ELR (cell line): ENCODE measurements at places on chromosomes 5 and 9.

DNA sequence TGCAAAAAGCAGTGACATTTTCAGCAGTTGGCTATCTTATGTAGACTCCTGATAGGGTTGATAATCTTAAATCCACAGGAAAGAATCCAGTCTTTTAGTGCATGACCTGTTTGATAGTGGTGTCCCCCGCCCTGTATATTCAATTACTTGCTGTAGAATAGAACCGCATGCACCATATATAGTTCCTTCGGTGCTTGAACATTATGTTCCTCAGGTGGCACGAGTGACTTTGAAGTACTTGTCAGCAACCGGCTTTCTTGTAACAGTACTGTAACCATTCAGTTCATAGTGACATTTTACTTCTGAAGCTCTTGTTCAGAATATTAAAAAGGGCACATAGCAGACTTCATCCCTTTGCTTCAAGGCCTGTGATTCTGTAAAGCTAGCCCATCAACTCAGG is 163.2 kb upstream of the KLF9 start:
- no peak for DNase-seq

GRCh38 chr9:96006961-96007360 is 131.5 kb downstream of the ERCC6L2 start:
- peak; percentile 59 for DNase-seq

DNA sequence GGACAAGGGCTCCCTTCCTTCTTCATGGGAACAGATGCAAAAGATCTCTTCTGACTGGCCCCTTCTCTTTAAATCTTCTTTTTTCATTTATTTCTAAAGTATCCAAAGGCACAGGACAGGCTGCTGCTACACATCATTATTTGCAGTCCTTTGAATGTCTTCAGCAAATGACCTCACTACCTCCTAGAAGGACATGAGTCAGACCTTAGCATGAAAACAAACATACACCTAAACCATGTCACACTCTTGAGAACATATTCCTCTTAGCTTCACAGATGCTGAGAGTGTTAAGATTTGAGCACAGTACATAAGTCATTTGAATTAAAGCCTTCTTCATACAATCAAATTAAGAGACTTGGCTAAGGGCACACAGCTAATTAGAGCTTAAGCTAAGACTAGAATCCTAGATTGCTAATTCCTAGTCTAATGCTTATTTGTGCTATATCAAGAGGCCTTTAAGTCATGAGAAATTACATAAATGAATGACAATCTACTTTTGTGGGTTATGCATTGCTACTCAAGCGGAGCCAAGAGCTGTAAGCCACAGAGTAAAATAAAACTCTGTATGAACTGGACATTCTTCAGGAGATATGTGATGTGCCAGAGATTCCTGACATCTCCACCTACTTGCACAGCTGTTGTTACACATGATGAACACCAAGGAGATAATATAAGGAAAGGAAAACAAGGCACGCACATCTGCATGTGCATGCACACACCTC is 109.1 kb upstream of the PTGER4 start:
- DNase-seq: peak; percentile 81

- DNase-seq: peak; percentile 67
Measured at GRCh38 chr5:58241389-58241788, 218.5 kb downstream of the PLK2 start.

GRCh38 chr5:134446938-134447337 is 35.3 kb upstream of the CDKN2AIPNL start:
- no peak for DNase-seq

GRCh38 chr9:70571258-70571657 is 156.8 kb upstream of the KLF9 start:
- DNase-seq: no peak

DNA sequence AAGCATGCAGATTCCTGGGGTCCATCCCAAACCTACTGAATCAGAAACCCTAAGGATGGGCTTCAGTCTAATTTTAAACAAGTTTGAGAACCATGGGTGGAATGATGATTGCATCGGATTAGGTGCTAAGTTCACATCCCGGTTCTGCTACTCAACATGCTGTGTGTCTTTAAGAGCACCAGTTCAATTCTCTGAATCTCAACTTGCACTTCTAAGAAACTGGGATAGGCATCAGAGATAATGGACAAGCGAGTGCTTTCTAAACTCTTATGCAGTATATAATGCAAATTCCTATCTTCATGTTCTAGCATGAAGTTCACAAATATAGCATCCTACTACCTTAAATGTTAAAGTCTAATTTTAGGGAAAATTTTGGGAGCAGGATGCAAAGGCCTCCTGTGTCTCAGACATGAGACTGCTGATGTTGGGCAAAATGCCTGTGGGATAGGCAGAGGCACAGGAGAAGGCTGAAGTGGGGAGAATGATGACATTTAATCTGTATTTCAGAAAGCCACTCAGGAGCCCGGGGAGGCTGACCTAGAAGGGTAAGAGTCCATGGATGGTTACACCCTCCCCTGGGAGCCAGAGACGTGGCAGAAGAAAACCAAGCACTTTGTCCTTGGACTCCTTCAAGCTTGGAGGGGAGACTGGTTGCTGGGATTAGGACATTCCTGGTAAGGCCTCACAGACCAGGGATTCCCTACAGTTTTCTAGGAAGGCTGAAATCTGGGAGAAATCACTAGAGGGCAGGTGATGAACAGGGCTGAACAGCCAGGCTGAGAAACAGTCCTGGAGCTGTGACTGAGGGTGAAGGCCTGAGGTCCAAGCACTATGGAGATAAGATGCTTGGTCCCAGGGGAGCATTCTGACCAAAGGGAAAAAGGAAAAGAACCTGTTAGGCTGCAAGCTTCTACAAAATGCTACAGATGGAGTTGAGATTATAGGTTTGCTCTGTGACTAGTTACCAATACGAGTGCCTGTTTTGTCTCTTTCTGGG is 311.9 kb upstream of the PANK3 start:
- DNase-seq: no peak

DNA sequence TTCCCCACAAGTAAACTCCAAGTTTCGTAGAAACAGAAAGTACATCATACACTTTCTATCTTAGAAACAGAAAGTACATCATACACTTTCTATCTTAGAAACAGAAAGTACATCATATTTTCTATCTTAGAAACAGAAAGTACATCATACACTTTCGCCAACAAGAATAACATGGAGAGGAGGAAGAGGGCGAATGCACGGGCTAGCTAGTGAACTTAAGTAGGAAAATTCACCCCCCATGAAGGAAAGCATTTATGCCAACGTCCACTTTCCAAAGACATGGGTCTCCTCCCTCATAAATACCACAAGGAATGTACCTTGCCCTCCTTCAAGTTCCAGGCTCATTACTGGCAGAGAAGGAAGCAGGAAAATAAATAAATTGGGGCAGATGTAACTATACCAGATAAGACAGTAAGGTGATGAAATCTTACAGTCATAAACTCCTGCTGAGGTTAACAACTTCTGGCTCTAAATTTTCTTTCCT is 64.7 kb downstream of the FRMD3 start:
- DNase-seq: peak; percentile 21

DNA sequence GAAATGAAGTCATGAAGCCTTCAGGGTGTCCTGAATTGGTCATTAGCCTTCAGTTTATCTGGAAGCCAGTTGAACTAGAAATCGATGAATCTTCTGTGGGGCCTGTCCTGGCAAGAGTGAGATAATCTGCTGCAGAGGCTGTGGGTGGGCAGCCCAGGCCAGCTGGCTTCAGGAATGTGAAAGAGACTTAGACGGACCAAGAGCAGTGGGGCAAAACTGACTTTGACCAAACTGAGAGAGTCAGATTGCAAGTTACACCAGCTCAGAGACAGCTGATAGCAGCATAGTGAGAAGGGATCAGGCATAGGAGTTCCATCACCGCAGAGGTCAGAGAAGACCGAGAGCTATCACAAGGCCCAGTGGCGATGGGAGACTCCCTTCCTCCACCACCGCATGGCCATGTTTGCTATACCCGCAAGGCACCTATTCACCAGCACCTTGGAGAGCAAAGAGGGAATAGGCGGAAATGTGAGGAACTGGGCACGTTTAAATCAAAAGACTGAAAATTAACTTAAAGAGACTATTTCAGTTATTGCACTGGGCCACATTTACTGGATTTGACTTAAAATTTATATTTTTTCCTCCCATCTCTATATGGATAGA is 50.0 kb upstream of the GLIS3 start:
- DNase-seq: no peak

DNA sequence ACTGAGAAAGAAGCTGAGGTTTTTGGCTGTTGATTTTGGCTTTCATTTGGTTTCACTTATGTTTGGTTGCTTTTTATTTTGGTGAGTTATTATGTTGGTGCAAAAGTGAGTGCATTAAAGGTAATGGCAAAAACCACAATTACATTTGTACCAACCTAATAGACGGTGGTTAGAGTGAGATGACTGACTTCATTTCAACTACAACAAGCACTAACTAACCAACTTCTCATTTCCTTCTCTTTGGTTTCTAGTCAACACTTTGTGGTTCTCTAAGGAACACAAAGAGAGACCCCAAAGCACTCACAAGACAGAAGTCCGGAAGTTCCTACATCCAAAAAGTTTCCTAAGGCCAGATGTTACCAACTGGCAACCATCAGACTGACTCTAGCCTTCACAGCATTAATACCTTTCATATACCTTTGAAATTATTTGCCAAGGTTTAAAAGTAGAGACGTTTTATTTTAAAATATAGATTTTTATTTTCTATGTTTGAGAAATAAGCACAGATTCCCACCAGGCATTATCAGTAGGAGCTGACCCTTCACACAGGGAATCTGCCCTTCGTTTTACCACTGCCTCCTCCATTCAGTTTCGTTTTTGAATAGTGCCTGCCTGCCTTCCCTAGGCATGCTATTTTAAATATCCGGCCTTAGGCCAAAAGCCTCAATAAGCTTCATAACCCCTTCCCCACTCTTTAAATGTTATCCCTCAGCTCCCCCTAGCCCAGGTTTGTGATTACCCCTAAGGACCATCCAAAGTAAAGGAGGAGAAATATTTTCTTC is 301.1 kb upstream of the PTGER4 start:
- DNase-seq: no peak

GRCh38 chr9:124137009-124137943 is 120.5 kb upstream of the NEK6 start:
- DNase-seq: no peak

DNA sequence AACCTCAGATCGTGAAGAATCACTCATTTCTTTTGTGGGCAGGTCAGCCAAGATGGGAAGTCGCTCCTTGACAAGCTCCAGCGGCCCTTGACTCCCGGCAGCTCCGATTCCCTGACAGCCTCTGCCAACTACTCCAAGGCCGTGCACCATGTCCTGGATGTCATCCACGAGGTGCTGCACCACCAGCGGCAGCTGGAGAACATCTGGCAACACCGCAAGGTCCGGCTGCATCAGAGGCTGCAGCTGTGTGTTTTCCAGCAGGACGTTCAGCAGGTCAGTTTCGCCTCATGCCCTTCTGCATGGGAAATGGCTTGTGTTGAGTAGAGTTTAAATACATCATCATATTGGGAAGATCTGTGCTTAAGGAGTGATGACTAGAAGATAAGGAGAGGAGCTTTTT is 173.3 kb downstream of the TRIO start:
- no peak for DNase-seq

DNA sequence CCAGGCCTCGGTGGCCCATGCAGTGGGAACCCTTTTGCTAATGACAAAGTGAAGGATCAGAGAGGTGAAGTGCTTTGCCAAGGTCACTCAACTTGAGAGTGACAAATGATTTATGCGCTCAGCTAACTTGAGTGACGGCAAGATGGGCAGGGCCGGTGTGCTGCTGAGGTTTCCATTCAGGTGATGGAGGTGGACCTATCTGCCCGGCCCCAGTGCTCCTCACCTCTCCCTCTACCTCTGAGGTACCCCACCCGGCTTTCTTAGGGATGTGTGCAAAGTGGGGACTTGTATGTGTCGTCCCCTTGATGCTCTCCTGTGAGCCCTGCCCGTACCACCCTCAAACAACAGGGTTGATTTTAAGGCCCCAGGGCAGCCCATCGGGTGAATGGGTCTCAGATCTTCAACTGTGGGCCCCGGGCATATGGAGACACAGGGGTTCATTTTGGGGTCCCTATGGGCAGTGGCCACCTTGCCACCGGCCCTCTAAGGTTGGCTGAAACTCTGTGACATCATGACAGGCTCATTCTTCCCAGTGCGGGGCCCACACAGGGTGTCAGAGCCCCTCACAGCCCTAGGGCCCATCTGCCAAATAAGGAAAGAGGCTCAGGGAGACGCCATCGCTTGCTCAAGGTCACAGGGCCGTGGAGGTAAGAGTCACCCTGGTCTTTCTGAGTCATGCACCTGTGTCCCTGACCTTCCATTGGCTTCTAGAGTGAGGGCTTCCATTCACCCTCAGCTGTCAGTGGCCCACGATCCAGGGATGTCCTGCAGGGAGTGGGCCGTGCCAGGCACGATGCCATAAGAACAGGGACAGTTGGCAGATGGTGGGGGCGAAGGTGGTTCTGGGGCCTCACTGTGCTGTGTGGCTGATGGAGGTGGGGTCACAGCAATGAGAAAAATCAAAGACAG is 170.6 kb upstream of the MVB12B start:
- DNase-seq: no peak

DNA sequence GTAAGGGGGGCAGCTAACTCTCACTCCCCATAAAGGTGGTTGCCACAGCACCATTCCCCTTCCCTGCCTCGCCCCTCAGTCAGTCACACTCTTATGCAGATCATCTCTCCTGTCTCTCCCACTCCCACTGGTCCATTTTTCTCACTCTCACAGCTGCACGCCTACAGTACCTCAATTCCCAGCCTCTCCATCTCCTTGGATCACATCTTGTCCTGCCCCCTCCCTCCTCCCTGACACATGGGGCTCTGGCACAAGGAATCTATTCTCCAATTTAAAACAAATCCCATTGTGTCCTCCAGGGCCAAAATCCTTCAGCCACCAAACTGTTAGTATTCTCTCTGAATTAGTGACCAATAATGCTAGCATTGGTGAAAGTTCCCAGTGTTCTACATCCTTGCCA is 114.4 kb downstream of the AUH start:
- no peak for DNase-seq

- DNase-seq: no peak
Measured at GRCh38 chr5:153491856-153492255, 1.4 kb downstream of the GRIA1 start.
